HFF-Myc (cell line): ENCODE measurements at places on chromosomes 2 and 18.

DNA sequence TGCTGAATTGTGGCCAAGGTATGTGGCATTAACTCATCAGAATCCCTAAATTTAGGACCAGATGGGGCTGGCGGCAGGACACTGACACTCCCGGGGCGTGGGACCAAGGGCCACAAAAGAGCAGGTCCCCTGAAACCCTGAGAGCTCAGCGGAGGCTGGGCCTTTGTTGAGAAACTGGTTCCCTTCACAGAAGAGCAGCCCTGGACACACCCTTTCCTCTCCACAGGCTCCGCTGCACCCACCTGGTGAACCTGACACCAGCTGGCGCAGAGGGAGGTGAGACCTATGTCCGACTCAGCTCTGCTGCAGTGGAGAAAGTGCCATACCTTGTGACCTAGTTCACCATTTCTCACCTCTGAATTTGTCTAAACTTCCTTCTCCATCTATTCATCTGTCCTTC, 119.5 kb downstream of the RTP5 start:
- no peak for DNase-seq

GRCh38 chr2:162579169-162579568, 235.2 kb downstream of the GCA start:
- no peak for DNase-seq

GRCh38 chr2:129812071-129812470, 167.4 kb upstream of the RAB6C start:
- DNase-seq: no peak

GRCh38 chr18:74373428-74373827, 57.8 kb downstream of the C18orf63 start:
- DNase-seq: no peak

DNA sequence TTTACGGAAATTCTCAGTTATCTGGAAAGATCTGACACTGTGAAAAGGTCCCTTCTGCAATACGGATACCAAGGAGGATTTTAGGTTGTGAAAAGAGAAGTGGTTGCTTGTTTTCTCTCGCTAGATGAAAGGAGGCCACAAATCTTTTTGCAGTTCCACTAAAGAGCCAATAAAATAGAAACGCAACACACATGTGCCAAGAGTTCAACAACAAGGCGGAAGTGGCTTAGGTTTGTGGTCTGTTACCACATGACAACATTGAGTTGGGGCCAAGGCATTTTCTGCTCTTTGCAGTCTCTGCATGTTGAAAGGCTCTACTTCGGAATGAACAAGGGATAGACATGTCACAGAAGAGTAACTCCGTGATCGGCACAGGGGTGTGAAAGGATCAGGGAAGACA, 115.7 kb upstream of the OSR1 start:
- peak; percentile 85 for DNase-seq

- DNase-seq: no peak
These were observed 15.1 kb downstream of the LMAN1 start for GRCh38 chr18:59343926-59344325.

GRCh38 chr2:216727346-216728122, 32.2 kb upstream of the IGFBP5 start:
- DNase-seq: no peak

- no peak for DNase-seq
These were observed 22.7 kb upstream of the ETAA1 start for GRCh38 chr2:67374481-67374880.

GRCh38 chr2:48733067-48733503, 22.4 kb downstream of the LHCGR start:
- DNase-seq: no peak

- DNase-seq: no peak
These were observed 1.8 kb downstream of the RNF138 start for GRCh38 chr18:32093523-32093922.

GRCh38 chr2:168212866-168213265, 34.5 kb downstream of the STK39 start:
- no peak for DNase-seq

GRCh38 chr18:9779630-9780029, 71.5 kb downstream of the RAB31 start:
- DNase-seq: no peak

DNA sequence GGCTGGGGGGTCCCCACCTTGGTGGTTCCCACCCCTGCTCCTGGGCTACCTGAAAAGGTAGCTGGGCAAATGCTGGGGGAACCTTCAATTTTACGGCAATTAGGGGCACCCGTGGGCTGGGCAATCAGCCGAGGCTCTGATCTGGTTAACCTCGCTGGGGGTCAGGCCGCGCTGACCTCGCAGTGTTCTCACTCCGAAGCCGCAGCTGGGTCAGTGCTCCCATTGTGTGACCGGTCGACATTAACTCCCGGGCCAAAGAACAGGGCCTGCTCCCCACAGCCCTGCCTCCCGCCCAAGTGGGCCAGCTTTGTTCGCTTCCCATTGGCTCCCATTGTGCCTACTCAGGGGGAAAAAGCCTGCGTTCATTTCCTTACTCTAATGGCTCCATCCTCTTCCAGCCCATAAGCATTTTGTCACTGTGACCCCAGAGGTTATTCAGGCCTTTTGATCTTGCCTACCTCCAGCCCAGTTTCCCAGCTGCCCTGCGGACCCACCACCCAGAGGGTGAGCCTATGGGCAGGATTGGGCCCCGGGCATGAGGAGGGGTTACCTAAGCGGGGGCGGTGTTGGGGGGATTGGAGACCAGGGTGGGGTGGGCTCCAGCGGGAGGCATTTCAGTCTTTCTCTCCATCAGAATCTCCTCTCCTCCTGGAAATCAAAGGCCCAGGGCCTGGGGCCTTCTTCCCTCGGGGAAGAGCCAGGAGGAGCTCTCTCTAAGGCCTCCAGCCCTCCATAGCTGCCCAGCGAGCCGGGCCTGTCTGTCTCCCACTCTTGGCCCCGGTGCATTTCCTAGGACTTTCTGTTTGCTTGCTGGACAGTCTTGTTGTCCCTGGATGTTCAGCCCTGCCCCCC, 90.1 kb downstream of the MYCN start:
- DNase-seq: no peak

DNA sequence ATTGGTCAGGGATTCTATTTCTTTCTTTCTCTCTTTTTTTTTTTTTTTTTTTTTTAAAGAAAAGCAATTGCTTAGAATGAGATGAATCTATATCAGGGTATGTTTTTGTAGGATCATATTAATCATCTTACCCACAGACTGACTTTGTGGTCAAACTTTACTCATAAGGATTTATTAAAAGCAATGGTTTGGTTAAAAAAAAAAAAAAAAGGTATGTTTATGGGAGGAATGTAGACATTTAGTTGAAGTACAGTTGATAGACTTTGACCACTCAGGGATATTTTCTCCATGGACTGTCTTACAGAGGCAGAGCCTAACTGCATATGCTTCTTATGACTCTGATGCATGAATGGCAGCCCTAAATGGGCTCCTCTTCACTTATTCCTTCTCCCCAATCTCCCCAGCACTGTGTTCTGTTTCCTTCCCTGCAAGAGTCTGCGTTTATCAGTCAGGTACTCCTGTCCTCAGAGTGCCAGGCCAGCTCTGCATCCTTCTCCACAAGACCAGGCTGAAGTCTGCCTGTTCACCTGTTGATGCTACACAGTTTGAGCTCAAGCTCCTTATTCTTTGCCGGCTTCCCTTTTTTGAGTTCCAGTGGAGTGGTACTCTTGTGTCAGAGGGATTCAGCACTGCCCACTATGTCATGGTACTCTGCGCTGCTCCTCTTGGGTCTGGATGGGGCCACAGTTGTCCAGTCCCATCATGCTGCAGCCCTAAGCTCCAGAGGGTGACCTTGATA, 24.3 kb downstream of the CRIM1 start:
- DNase-seq: no peak

DNA sequence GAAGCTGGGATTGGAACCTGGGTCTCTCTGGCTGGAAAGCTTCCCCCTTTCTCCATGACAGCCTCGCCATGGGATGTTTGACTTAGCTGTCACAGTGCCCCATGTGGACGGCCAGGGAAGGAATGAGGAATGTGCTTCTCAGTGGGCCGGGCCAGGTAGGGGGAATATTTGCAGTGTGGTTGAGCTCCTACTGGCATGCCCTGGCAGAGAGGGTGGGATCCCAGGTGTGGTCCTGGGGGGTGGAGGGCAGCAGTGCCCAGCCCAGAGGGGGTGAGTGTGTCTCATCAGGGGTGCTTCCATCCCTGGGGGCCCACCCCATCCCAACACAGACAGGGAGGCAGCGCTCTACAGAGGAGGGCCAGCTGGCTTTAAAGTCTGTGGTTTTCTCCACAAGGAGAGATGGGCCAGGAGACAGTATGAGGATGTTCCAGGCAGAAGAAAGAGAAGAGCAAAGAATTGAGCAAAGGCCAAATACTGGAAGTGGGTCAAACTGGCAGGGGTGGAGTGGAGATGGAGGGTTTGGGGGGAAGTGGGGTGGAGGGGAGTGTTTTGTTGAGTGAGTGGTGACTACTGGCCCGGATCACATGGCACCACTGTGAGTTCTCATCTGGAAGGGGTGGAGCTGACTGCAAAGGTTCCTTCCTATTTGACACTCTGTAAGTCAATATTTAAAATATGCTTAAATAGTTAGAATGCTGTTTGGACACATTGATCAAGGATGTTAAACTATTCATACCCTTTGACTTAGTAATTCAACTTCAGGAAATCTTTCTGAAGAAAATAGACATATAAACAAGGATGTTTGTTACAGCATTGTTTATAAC, 94.0 kb downstream of the MYCN start:
- DNase-seq: no peak

- no peak for DNase-seq
These were observed 41.5 kb downstream of the RNF152 start for GRCh38 chr18:61851279-61851678.

DNA sequence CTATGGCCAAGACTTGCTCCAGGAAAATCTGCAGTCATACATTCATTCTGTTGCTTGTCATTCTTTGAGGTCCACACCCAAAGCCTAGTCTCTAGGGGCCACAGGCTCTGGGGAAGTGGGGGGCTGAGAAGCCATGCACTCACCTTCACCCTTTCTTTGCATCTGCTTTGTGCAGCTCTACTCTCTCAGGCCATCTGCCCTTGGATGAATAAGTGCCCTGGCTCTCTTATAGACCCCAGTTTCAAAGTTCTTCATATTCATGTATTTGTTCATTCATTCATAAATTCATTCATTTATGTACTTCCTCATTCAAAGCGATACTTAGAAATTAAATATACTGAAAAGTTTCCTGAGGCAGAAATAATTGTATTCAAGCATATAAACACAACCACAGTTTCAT, 130.3 kb upstream of the FAM98A start:
- no peak for DNase-seq

DNA sequence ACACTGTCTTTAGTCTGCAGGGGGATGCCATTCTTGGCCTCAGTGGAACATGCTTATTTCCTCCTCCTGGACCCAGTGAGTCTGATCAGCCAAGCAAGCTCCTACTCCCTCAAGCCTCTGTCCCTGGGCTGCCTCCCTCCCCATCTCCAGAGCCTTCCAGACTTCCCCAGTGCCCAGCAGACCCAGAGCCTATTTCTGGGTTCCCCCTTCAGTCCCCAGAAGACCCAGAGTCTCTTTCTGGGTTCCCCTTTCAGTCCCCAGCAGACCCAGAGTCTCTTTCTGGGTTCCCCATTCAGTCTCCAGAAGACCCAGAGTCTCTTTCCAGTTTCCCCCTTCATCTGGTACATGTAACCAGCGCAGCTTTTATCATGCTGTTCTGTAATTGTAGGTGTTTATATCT, 17.0 kb upstream of the PKDCC start:
- DNase-seq: no peak

- DNase-seq: no peak
These were observed 35.8 kb upstream of the THOC1 start for GRCh38 chr18:303607-304006.

GRCh38 chr18:29041976-29042375, 865.0 kb upstream of the CDH2 start:
- DNase-seq: no peak

- DNase-seq: no peak
These were observed 193.5 kb upstream of the CHST9 start for GRCh38 chr18:27378431-27379095.

- DNase-seq: no peak
These were observed 150.3 kb downstream of the CALCRL start for GRCh38 chr2:187297801-187298200.

DNA sequence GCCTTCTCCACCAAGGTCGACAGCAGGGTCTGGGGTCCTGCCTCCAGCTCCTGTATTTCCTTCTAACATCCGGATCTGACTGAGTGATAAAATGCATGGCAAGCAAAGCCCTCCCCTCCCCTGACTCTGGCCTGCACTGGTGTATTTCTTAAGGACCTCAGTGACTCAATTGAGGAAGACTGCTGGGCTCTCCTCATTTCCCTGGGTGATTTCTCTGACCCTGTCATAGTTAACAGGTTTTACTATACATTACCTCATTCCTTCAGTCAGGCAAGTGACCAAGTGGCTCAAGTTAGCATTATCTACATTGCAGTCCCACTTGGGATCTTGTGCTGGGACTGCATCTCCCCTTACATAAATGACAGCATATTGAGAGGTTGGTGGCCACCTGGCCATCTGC, 38.8 kb upstream of the CCBE1 start:
- no peak for DNase-seq

DNA sequence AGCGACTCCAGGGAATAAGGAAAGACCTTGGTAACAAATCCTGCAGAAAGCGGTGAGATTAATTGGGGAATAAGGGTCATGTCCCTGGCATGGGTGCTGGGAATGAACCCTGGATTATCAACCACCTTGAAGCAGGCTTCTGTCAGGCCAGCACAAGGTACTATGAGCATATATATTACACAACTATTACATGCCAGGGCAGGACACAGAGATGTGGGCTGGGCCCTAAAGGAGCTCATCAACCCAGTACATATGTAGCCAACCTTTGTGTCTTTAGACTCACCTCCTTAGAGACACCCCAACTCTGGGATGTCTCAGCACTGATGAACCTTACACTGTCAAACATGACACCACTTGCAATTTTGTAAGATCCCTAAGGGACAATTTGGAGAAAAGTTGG, 3.4 kb downstream of the SFXN5 start:
- DNase-seq: no peak

DNA sequence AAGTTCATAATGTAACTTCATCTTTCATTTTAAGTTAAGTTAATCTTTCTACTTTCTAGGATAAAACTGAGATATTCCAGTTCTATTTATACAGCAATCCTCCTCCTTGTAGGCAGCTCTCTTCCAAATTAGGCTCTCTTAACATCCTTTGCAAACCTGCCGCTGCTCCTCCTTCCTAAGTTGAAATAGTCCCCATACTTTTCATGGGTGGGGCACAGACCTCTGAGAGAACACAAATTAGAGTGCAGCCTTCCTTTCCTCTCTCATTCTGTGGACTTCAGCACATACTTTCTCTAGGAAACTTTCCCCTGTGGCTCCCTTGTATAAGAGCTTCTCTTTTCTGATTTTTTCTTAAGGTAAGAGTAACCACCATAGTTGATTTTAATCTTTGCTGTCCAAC, 28.3 kb downstream of the TWSG1 start:
- no peak for DNase-seq

DNA sequence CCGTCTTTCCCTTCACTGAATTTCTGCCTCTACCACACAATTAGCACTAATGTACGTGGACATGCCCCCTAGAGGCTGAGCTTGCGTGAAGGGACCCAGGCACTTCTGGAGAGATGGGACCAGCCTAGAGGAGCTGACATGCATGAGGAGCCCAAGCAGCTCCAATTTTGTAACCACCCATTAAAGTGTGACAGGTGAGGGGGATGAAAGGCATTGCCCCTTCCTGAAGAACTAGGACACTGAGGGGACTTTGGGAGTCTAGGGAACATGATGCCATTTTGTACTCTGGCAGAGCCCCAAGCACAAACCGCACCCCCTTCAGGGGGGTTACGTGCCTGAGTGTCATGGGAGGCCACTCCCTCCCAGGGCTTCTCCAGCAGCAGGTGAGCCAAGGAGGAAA, 63.6 kb downstream of the HNRNPLL start:
- no peak for DNase-seq

- no peak for DNase-seq
These were observed 36.2 kb downstream of the LRRFIP1 start for GRCh38 chr2:237663517-237664110.
